B cell (primary cell): ENCODE measurements at places on chromosomes 7 and 10. TPM values are rescaled to one million over a fixed set of nuclear protein-coding genes. Genes with fewer than 3 reads are reported as not detected.

DNA sequence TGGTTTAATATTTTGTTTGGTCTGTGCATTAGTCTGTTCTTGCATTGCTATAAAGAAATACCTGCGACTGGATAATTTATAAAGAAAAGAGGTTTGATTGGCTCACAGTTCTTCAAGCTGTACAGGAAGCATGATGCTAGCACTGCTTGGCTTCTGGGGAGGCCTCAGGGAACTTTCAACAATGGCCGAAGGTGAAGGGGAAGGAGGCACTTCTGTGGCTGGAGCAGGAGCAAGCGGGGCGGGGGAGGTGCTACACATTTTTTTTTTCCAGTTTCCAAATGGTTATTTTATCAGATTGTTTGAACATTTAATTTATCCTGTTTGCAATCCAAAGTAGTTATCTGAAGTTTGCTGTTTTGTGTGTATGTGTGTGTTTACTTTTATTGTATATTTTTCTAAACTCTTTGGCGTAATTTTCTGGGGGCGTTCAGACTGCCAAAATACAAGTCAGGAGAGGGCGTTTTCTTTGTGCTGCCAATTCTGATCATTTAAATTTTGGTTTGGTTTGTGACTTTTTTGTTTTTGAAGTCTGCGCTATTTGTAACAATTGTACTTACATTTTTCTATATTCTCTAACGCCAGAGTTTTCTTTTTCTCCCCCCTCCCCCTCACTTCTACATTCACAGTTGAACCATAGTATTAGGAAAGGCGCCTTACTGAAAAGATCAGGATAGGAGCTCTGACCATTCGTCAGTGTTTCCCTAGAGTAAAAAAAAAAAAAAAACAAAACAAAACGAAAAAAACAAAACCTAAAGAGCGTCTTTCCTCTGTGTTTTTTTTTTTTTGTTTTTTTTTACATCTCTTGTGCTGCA, 58.5 kb downstream of the ZNF783 start:
- no peaks in the 10 kb centered on the region for H3K27me3 ChIP-seq
- H3K4me3 ChIP-seq: no peak overlapping the region

DNA sequence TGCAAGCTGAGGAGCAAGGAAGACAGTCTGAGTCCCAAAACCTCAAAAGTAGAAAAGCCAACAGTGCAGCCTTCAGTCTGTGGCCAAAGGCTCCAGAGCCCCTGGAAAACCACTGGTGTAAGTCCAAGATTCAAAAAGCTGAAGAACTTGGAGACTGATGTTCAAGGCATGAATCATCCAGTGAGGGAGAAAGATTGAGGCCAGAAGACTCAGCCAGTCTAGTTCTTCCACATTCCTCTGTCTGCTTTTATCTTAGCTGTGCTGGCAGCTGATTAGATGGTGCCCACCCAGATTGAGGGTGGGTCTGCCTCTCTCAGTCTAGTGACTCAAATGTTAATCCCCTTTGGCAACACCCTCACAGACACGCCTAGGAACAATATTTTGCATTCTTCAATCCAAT, 20.1 kb upstream of the MDFIC start:
- no peak for DNase-seq
- H3K4me3 ChIP-seq: no peak overlapping the region
- H3K27ac ChIP-seq: no peak overlapping the region
- H3K27me3 ChIP-seq: no peaks in the 10 kb centered on the region
- H3K36me3 ChIP-seq: no peaks in the 10 kb centered on the region

GRCh38 chr7:9981742-9982349, 991.8 kb upstream of the PHF14 start:
- no peaks in the 10 kb centered on the region for H3K4me1 ChIP-seq
- no peak overlapping the region for H3K4me3 ChIP-seq
- no peaks in the 10 kb centered on the region for H3K27me3 ChIP-seq
- no peak overlapping the region for H3K27ac ChIP-seq
- no peak for DNase-seq
- H3K36me3 ChIP-seq: no peaks in the 10 kb centered on the region

DNA sequence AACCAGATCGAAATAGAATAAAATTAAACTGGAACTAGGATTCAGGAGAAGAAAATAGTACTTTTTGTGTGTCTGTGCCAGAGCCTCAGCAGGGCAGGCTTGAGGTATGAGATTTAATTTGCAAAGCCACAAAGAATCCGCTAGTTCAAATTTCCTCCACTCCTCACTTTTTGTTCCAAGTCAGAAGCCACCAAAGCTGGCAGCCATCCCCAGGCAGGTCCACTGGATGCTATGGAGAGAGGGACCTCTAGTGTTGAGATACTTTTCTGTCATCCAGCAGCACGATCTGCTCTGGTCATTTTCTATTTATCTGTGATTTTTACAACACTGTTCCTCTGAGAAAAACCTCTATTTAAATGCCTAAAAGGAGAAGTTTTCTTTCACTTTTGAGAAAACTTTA, 147.9 kb upstream of the FRMD4A start:
- peaks cover 5% of the 10 kb centered on the region for H3K27me3 ChIP-seq
- no peak overlapping the region for H3K27ac ChIP-seq
- H3K4me3 ChIP-seq: no peak overlapping the region
- DNase-seq: no peak

DNA sequence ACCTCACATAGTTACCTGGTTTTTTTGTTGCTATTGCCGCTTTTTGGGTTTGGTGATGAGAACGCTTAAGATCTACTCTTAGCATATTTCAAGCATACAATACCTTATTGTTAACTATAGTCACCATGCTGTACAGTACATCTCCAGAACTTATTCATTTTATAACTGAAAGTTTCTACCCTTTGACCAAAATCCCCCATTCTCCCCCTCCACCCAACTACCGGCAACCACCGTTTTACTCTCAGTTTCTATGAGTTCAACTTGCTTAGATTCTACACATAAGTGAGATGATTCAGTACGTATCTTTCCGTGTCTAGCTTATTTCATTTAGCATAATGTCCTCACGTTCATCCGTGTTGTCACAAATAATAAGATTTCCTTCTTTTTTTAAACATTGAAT, 86.7 kb upstream of the IL6 start:
- no peaks in the 10 kb centered on the region for H3K36me3 ChIP-seq
- no peaks in the 10 kb centered on the region for H3K27me3 ChIP-seq
- no peaks in the 10 kb centered on the region for H3K4me1 ChIP-seq

DNA sequence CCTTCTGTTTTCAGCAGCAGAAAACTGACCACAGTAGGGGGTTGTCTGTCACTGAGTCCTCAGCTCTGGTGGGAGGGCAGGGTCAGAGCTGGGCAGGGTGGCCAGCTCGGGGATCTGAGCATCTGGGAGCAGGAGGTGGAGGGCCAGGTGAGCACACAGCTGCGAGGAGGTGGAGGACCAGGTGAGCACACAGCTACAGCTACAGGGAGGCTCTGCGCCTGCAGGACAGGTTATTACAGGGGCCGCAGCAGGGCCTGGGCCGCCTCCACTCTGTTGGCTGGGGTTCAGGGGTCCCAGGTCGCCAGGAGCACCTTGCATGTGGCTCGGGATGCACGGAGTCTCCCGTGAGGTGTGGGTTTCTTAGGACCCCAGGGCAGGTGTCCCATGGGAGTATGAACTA, 52.4 kb upstream of the PRKAR1B start:
- H3K27ac ChIP-seq: no peak overlapping the region
- H3K4me3 ChIP-seq: no peak overlapping the region
- DNase-seq: no peak
- H3K27me3 ChIP-seq: no peaks in the 10 kb centered on the region
- H3K36me3 ChIP-seq: peaks cover 30% of the 10 kb centered on the region

The CALD1 gene
- 0.69 and 1.6 TPM in 2 replicates for total RNA-seq

The NME8 gene
- total RNA-seq: not detected in 2 replicates

The COL28A1 gene
- 0.49 and 0.67 TPM in 2 replicates for total RNA-seq

The ERVW-1 gene
- total RNA-seq: not detected in 2 replicates

- DNase-seq: no peak
- no peaks in the 10 kb centered on the region for H3K27me3 ChIP-seq
- H3K4me3 ChIP-seq: no peak overlapping the region
These were observed 40.3 kb upstream of the PSMG3 start for GRCh38 chr7:1610013-1610677.

The CCAR1 gene
- total RNA-seq: 98.9 and 101 TPM in 2 replicates

The GRM3 gene
- not detected in 2 replicates for total RNA-seq

The SLC39A12 gene
- total RNA-seq: not detected in 2 replicates

DNA sequence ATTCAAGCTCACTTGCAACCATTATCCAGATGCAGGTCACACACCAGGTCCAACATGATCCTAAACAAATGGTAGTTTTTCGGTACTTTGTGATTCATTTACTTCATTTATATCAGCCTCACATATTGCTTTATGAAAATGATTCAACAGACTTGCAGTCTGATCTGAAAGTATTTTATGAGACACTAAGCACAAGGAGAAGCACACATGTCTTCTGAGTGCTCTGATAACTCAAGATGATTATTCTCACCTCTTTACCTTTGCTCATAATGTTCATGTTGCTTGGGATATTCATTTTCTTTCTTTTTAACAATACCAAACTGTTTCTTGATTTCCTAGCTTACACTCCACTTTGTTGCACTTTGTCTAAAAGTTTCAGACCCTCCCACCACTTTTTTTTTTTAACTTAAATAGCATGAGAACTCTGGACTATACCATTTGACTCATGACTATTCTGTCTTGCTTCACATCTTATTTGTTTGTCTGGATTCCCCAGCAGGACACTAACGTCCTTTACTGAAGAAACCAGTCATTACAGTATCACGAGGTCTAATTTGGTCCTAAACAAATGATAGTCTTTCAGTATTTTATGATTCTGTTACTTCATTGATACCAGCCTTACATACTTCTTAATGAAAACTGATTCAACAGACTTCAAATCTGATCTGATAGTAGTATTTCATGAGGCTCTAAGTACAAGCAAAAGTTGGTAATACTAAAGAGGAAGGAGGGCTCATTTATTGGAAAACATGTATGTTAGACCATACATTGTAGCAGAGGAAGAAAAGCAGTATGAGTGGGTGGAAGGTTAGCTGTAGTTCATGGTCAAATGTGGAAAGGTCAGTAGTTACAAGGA, 171.8 kb upstream of the AHR start:
- no peaks in the 10 kb centered on the region for H3K27me3 ChIP-seq
- DNase-seq: no peak
- no peaks in the 10 kb centered on the region for H3K36me3 ChIP-seq
- no peak overlapping the region for H3K4me3 ChIP-seq
- no peak overlapping the region for H3K27ac ChIP-seq

The CPA4 gene
- not detected in 2 replicates for total RNA-seq

GRCh38 chr10:93271347-93271746, 197.7 kb downstream of the CYP26A1 start:
- no peak overlapping the region for H3K27ac ChIP-seq
- peaks cover 19% of the 10 kb centered on the region for H3K4me1 ChIP-seq
- no peak overlapping the region for H3K4me3 ChIP-seq
- no peak for DNase-seq

DNA sequence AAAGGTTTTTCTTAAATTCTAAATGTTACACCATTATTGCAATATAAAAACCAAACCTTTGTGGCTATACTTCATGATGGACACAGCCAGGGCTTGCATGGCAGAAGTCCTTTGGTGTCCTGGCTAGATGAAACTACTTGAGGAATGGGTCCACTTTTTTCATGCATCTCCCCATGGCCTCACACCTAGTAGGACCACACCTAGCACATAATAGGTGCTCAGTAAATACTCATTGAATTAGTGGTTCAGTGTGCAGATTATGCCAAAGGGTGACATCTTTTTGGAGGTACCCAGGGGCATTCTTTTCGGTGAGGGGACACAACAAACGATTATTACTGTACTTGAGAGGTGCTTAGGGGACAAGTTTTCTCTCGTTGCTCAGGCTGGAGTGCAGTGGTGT, 20.7 kb upstream of the SRGN start:
- DNase-seq: no peak
- no peak overlapping the region for H3K4me3 ChIP-seq
- H3K36me3 ChIP-seq: no peaks in the 10 kb centered on the region

The SPDYE6 gene
- not detected in 2 replicates for total RNA-seq

The SPDYE8 gene
- total RNA-seq: not detected in 2 replicates

- H3K27ac ChIP-seq: peak overlapping the region; percentile 96
These were observed 1.4 kb downstream of the LANCL2 start for GRCh38 chr7:55366461-55367070.

The ENTPD1 gene
- 96.3 and 108 TPM in 2 replicates for total RNA-seq

DNA sequence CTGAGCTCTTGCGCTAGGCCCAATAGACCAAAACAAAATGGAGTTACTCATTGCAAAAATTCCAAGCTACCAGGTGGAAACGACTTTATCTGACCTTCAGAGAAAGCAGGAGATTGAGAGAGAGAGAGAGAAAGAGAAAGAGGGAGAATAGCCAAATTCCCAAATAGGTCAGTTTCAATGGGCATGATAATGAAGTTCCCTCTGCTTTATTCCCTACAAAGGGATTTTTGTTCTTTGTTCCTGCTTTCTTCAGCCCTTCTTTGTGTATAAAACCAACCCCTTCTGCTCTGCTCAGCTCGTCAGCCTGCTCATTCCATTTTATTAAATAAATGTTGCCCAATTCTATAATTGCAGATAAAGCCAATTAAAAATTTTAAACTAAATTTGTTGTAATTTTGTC, 45.0 kb upstream of the GPR37 start:
- H3K4me3 ChIP-seq: no peak overlapping the region
- H3K27ac ChIP-seq: no peak overlapping the region
- DNase-seq: no peak

DNA sequence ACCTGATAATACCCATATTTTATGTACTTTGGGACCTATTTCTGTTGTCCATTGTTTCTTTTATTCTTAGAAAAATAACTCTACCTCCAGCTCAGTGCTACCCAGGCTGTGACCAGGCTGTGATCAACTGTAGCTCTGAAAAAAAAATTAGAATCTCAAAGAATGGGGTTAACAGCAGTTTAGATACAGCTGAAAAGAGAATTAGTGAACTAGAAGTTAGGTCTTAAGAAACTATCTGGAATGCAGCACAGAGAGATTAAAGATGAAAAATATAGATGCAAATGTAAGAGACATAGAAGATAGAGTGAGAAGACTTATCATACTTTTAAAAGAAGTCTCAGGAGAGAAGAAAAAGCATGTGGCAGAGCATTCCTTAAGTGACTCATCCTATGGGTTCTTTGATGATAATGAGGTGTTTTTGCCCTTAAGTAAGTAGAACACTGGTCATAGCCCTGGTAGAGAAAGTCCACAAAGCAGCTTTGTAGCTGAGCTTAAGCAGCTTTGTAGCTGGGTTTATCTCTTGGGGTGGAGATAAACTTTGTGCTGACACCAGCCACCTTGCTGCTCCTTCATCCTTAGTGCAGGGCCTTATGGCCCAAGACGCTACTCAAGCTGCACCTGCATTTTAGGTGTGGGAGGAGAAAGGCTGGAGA, 27.3 kb upstream of the SFRP5 start:
- H3K27ac ChIP-seq: no peak overlapping the region
- H3K36me3 ChIP-seq: no peaks in the 10 kb centered on the region
- peaks cover 7% of the 10 kb centered on the region for H3K27me3 ChIP-seq
